NCI-H460 (cell line): ENCODE measurements at places on chromosomes 2 and 18.

DNA sequence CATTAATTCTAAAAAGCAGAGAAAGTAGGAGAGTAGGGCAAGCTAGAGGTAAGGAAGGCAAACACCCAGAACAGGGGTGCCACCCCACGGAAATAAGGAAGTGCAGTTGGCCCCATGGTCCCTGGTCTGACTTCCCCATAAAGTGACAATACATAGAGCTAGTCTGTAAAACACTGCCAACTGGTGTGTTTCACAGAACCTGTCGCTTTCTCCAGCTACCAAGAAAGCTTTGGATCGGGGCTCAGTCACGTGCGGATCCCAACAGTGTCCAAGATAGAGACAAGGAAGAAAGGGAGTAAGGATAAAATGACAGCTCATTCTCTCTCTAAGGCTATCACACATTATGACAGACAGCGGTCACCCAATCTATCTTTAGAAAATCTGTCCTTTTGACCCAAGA is 36.4 kb downstream of the TBC1D8 start:
- DNase-seq, result no peak

GRCh38 chr2:136436936-136437335 is 319.0 kb upstream of the CXCR4 start:
- no peak for DNase-seq

- no peak for DNase-seq
Measured at GRCh38 chr2:137689549-137689948, 274.7 kb upstream of the HNMT start.

DNA sequence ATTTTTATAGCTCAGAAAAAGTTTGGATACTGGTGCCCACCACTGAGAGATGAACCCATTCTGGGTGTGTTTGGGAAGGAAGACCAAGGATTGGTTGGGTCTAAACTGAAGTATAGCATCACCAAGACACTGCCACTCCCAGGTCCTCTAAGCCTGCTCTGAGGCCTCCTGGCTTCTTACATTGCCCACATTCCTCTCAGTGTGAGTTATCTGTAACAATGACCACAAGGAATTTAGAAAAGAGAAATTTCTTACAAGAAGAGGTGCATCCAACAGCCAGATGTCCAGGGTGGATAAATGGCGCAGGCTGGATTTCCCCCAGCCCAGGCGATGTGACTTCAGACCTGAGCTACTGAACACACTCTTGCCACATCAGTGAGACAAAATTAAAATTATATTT is 1.6 kb upstream of the GPR45 start:
- no peak for DNase-seq

GRCh38 chr2:234752966-234753365 is 198.9 kb upstream of the SH3BP4 start:
- DNase-seq, result no peak
